ENCODE measurements at places on chromosomes 7 and 10.

- DNase-seq: no peak
Measured at GRCh38 chr10:63929831-63930467, 408.7 kb downstream of the REEP3 start.

DNA sequence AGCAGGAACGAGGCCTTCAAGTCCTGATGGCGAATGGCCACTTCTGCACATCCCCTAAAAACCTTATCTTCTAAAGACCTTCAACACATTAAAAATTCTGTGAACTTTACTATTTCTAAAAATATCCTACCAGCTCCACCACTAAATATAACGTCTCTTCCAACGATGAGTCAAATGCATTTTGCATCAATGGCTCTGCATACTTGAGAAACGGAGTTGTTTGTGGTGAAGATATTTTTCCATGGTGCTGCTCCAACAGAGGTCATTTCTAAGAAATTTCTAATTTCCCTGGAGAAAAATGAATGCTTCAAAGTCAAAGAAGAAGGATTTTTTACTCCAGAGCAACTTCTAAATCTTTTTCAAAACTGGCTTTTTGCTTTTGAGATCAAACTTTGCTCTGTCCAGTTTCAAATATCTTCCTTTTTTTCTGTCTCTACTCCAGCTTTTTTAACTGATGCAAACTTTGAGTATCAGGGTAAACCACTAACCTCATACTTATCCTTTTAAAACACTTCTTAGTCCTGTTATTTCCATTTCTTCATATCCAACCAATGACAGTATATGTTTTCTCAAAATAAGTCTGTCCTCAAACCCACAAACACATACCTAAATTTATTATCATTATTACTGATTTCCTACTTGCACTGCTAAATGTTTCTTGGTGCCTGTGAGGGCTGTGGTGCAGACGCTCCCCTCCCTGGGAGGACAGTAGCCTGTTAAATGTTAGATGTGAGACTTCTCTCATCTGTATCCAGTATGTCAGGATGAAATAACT is 258.1 kb downstream of the KLF6 start:
- no peak for DNase-seq

- DNase-seq: no peak
Measured at GRCh38 chr10:72796042-72796441, 97.5 kb upstream of the OIT3 start.

DNA sequence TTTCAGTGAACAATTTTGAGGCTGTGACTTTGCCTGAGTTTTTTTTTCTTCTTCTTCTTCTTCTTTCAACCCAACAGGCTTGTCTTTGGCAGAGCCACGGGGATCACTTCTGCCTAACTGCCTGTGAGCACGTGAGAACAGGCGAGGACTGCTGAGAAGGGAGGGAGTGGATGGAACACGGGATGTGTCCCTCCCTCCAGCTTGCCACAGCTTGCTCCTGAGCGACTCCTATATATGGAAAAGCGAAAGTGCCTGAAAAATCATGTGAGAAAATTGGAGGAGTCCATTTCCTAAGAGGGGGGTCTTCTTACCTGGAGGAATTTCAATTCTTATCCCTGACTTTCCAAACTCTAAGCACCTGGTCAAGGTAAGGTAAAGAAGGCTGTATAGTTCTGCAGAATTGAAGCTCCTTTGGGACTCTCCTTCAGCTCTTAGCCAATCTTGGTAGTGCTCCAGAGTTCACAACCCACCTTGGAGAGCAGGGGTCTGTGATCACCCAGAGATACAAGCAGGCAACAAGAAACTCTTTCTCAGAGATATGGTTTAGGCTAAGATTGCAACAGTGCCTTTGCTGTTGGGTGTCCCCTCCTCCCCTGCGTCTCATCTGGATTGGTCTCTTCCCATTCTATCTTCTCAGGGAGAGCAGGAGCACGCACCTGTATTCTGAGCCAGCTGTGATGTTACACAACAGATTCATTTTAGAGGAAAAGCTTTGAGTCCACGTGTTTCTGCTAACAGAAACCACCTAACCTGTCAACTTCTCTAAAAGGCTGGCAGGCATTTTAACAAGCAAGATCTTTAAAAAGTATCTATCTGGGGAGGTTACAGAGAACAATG is at the start of gene MAT1A:
Gene MAT1A, minus strand, starts transcription at position 208 of the 837 bp plus-strand sequence. CDS start 235 bp downstream, outside the sequence.
- DNase-seq: no peak

DNA sequence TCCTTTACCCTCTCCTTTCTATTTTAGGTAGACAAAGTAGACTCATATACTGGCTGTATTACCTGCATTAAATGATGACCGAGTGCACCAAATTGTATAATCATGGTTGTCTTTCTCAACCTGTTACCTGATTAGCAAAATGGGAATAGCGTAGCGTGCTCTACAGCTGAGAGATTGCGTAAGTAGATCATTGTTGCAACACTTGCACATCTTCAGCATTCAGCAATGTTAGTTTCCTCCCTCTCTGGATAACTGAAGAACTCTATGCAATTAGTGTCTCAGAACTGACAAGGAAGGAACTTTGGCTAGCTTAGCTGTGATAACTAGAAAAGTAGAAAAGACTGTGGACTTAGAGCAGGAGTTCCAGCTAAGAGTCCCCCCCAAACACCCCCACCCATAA is 787.4 kb downstream of the PHTF2 start:
- no peak for DNase-seq

GRCh38 chr7:30155481-30155880 is 20.7 kb downstream of the MTURN start:
- no peak for DNase-seq

DNA sequence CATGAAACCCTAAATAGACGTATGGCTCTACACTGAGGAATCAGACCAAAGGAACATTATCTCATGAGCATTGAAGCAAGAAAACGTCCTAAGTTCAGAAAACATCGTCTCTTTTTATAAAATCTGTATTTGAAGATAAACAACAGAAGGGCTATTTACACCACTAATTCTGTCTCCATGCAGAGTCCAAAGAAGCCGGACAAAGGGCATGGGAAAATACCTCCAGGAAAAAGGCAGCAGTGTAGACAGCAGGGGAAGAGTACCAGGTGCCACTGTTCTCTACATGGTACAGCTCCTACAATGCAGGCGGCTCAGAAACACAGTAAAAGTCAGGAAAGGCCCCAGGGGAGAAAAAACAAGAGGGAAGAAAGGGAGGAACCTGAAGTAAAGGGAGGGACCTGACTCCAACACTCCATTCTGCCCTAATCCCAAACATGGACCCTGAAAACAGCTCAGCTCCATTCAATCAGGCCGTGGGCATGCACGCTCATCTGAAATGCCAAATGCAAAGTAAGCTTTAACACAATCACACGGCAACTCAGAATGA is 17.5 kb downstream of the FAM171A1 start:
- DNase-seq: no peak

DNA sequence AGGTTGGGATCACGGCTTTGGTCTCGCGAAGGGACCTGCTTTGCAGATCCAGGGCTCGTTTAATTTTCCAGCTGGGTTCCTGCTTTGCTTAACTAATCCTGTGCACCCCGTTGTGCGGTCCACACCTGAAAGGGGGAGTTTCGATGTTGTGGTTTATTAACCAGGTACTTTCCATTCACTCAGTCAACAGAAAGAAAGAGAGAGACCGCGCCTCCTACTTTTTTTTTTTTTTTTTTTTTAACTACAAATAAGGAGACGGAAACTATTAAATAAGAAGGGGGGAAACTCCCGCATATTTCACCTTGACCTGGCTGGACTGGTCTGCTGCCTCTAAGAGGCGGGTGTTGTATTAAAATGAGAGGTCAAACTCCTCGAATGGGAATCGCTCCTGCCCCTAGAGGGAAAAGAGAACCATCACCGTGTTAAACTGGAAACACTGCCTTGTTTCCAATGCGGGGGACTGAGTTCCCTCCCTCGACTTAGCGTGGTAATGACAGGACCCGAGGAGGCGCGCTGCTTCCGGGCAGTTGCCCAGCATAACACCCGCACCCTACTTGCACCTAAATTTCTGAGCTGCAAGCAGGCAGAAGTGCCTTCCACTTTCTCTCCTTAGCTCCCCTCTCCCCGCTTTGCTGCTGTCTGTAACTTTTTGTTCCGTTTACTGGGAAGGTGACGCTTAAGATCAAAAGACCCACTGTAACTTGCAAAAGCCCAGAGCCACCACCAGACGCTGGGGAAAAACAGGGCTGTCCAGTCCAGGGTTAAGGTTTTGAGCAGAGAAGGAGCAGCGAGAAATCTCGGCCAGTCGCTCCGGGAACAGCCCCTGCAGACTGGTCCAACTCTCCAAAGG is 1.1 kb upstream of the ITGB8 start:
- DNase-seq: no peak

- DNase-seq: no peak
Measured at GRCh38 chr10:126087796-126088505, 191.6 kb downstream of the FANK1 start.

- no peak for DNase-seq
Measured at GRCh38 chr7:130752424-130752823, 18.4 kb upstream of the KLF14 start.

DNA sequence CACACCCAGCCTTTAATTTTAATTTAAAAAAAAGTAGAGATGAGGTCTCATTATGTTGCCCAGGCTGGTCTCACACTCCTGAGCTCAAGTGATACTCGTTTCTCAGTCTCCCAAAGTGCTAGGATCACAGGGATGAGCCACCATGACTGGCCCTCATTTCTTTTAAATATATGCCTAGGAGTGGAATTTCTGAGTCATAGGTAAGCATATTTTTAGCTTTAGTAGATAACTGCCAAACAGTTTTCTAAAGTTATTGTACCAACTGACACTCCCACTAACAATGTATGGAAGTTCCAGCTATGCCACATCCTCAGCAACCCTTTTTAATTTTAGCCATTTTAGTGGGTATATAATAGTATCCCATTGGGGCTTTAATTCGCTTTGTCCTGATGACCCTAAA is 13.8 kb upstream of the PPIF start:
- DNase-seq: no peak

DNA sequence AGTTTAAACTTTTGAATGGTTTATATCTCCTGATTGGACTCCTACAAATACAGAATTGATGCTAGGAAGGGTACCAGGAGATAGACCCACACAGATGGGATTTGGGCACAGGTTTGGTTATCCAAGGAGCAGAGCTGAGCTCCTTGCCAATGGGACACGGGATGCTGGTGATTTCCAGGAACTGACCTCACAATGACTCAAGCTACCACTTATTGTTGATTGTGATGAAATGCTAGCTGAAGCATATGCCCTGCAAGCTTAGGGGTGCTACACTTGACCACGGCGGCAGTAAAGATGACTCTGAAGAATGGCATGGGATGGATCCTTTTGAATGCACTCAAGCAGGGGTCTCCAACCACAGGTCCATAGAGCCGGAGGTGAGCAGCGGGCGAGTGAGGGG is 45.5 kb upstream of the VKORC1L1 start:
- no peak for DNase-seq
